ENCODE measurements at places on chromosomes 5 and 9. TPM values are rescaled to one million over a fixed set of nuclear protein-coding genes. Genes with fewer than 3 reads are reported as not detected.

GRCh38 chr5:136174021-136174659, 18.8 kb downstream of the SMIM32 start:
- peak; percentile 12 for DNase-seq

GRCh38 chr5:19608444-19609002, 379.5 kb downstream of the CDH18 start:
- DNase-seq: peak; percentile 5

DNA sequence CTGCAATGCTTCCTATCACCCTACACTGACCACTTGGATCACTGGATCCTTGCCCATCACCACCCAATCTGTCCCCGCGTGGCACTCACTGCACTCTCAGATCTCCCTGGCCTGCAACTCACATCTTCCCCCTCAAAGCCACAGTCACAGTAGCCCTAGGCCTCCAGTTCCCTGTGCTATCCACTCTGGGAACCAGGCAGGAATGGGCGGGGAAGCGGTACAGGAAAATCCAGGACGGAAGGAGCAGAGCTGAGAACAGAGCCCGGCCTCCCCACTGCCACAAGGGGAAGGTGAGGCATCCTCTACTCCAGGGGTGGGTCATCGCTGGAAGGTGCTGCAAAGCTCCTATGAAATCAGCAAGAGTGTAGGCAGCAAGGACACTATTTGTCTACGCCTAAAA, 102.6 kb downstream of the ESM1 start:
- DNase-seq: no peak

GRCh38 chr9:96417661-96418082, 498 bp downstream of the ZNF367 start:
- DNase-seq: no peak

GRCh38 chr5:102450313-102450990, 48.3 kb downstream of the SLCO6A1 start:
- DNase-seq: no peak

DPYSL3 gene
- 67.0 TPM for total RNA-seq

DNA sequence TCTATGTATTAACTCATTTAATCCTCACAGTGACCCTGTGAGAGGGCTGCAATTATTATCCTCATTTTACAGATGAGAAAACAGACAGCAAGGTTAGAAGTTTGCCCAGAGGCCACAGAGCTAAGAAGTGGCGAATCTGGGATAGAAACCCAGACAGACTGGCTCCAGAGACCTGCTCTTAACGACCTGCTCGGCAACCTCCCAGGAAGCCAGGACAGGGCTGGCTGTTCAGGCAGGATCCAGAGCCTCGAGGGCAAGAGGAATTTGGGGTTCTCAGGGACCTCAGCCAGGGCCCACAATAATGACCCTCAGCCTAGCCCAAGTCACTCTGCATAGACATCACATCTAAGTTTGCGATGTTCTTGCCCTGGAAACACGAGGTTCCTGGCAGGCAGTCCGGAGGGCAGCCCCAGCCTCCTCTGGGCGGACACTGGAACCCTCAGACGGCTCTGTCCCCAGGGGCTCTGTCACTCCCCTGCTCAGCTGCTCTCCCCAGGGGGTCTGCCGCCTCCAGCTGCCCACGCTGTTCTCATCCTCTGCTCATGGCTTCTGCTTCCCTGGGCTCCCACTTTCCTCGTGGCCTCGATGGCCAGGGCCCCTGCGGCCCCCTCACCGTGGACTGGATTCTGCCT, 138.5 kb upstream of the ERCC6L2 start:
- DNase-seq: no peak

GRCh38 chr5:107873877-107874276, 203.1 kb upstream of the EFNA5 start:
- DNase-seq: no peak

WDR38 gene
- total RNA-seq: not detected

GRCh38 chr5:34721327-34721726, 65.2 kb downstream of the RAI14 start:
- DNase-seq: no peak

GRCh38 chr9:113888976-113889375, 12.9 kb downstream of the ZNF618 start:
- DNase-seq: no peak

SNCAIP gene
- 18.4 TPM for total RNA-seq

SPATA31E1 gene
- not detected for total RNA-seq
